Stimulated activated CD8-positive, alpha-beta memory T cell treated with anti-CD3 and anti-CD28 coated beads, Interleukin-7, amount 100 ng/mL, for 4 hours (primary cell): ENCODE measurements at places on chromosomes 3 and 15.
A peak's percentile ranks its signal among the peaks of the same experiment; 100 is the strongest.

GRCh38 chr3:46453526-46454208 is 11.0 kb downstream of the LTF start:
- no peak for DNase-seq

DNA sequence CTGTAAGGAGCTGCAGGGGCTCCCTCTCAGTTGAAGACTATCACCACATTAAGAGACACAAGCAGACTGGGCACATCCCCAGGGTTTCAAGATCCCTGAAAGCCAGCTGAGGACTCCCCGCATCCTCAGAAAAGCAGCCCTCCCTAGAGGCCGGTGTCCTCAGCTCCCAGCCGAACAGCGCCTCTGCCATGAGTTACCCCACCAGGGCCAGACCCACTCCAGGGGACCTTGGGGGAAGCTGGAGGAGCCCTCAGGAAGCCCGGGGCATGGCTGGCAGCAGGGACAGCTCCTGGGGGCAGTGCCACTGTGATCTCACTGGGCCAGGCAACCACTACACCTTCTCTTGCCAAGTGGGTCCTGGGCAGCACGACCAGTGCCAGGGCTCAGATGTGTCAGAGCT is 8.1 kb downstream of the KLF15 start:
- DNase-seq = no peak

GRCh38 chr15:22895465-22896190 is 57.2 kb downstream of the NIPA2 start:
- no peak for DNase-seq

GRCh38 chr3:110307065-110307809 is 764.4 kb upstream of the NECTIN3 start:
- DNase-seq = no peak

DNA sequence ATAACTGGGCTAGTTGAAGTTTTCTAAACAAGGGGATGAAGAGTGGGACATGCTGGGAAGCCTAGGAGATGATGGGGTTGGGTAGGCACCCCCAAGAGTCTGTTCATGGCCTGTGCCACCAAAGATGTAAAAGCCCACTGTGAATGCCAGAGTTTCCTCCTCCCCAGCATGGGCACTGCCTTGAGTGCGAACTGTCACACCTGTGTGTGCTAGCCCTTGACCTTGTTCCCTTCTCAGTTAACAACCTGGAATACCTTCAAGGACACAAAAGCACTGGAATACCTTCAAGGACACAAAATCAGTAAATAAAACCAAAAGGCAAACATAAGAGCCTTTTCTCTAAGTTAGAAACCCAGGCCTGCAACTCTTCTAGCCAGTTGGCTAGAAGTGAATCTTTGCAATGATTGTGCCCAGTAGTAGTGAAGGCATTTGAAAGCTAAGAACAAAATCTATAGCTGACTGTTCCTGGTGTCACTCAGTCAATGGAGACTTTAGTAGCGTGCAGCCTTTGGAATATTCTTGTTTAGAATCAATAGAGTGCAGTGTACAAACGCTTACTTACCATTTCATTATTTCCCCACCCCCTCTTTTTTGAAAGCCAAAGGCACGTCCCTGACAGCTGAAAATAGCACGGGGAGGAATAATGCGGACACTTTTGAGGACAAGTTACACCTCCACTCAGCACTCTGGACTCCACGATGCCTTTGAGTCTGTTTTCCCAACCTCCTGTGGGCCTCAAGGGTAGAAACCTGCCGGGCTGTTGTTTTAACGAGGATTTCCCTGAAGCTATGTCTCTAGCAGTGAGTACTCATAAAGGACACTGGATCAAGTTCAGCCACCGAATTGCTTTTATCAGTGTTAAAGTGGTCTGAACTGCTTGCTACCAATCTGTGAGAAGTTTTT is 24.2 kb downstream of the PSMD6 start:
- no peak for DNase-seq

- DNase-seq = no peak
Measured at GRCh38 chr3:26752466-26752865, 129.9 kb downstream of the LRRC3B start.

GRCh38 chr3:131896285-131896684 is 138.5 kb downstream of the CPNE4 start:
- DNase-seq = no peak

GRCh38 chr3:759106-759505 is 333.7 kb upstream of the CNTN6 start:
- DNase-seq = no peak

DNA sequence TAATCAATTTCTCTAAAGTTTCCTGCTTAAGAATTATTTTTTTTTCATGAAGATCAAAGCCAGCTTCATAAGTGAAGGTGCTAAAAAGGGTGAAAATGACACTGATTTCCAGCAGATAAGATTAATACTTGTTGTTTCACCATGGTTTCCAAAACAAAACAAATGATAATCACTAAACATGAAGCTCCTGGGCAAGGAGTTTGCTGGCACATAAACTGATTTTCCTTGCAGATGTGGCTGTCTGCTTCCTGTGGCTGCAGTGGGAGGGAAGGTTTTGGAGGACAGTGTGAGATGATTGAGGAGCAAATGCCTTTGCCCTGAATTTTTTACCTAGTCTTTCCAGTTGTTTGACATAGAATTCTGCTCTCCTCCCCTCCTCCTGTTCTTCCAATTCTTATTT is 228.8 kb downstream of the DIPK2A start:
- no peak for DNase-seq

GRCh38 chr15:77373441-77373840 is 46.5 kb downstream of the PEAK1 start:
- DNase-seq = no peak

- DNase-seq = no peak
Measured at GRCh38 chr3:56800832-56801661, 702 bp downstream of the ARHGEF3 start.

DNA sequence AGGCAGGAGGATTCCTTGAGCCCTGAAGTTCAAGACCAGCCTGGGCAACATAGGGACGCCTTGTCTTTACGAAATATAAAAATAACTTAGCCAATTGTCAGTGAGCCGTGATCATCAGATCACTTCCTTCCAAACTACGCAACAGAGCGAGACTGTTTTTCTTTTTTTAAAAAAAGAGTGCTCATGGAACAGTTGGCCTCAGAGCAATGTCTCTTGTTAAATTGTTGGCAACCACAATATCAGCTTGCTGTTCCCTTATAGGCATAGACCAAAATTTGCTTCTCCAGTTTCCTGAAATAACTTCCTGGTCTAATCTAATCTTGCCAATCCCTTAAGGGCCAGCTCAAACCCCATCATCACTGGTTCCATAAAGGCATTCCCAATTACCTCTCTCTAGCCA is 93.3 kb upstream of the SLC4A7 start:
- no peak for DNase-seq

GRCh38 chr3:88321363-88322050 is 171.7 kb downstream of the C3orf38 start:
- no peak for DNase-seq

DNA sequence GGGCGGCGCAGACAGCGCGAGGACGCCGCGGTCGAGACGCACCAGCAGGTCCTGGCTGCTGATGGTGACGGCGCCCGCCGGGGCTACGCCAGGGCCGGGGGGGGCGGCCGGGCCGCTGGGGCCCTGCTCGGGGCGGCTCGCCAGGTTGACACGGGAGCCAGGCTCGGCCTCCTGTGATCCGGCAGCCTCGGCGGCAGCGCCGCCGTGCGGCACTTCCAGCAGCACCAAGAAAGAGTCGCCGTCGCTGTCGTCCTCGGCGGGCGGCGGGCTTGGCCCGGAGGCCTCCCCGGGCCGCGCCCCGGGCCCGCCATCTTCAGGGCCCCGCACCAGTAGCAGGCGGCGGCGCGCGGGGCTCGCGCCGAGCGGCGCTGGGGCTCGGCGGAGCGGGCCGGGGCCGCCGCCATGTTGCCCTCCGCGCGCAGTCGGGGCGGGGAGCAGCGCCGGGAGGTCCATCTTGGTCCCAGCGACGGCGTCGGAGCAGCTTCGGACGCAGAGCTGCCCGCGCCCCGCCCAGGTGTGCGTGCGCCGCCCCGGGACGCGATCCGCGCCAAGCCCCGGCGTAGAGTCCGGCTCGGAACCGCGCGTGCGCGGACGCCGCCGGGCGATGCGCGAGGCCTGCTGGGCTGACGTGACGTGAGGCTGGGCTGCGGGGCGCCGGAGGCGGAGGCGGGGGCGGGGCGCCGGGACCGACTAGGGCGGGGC is at the start of gene ZXDC:
Gene ZXDC, minus strand, starts transcription at position 479 of the 702 bp plus-strand sequence. Its CDS starts 26 bp downstream, at position 453.
- peak; percentile 93 for DNase-seq

DNA sequence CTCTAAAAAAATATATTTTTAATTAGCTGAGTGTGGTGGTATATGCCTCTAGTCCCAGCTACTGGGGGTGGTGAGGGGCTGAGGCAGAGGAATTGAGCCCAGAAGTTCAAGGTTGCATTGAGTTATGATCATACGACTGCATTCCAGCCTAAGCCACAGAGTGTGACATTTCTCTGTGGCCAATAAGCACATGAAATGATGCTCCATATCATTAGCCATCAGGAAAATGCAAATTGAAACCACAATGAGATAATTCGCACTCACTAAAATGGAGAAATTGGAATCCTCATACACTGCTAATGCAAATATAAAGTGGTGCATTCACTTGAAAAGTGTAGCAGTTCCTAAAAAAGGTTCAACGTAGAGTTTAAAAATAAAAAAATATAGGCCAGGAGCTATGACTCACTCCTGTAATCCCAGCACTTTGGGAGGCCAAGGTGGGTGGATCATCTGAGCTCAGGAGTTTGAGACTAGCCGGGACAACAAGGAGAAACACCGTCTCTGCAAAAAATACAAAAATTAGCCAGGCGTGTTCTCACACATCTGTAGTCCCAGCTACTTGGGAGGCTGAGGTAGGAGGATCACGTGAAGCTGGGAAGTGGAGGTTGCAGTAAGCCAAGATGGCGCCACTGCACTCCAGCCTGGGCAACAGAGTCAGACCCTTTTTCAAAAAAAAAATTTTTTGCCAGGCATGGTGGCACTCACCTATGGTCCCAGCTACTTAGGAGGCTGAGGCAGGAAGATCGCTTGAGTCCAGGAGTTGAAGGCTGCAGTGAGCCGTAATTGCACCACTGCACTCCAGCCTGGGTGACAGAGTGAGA is 35.2 kb downstream of the IFT122 start:
- no peak for DNase-seq
